Hematopoietic multipotent progenitor cell treated with erythropoietin and hydrocortisone succinate and interleukin-3 and kit ligand, for 15 days (in vitro differentiated cells): ENCODE measurements at places on chromosomes 12 and 14.

- no peak for DNase-seq
Measured at GRCh38 chr14:28671425-28671824, 95.2 kb upstream of the FOXG1 start.

DNA sequence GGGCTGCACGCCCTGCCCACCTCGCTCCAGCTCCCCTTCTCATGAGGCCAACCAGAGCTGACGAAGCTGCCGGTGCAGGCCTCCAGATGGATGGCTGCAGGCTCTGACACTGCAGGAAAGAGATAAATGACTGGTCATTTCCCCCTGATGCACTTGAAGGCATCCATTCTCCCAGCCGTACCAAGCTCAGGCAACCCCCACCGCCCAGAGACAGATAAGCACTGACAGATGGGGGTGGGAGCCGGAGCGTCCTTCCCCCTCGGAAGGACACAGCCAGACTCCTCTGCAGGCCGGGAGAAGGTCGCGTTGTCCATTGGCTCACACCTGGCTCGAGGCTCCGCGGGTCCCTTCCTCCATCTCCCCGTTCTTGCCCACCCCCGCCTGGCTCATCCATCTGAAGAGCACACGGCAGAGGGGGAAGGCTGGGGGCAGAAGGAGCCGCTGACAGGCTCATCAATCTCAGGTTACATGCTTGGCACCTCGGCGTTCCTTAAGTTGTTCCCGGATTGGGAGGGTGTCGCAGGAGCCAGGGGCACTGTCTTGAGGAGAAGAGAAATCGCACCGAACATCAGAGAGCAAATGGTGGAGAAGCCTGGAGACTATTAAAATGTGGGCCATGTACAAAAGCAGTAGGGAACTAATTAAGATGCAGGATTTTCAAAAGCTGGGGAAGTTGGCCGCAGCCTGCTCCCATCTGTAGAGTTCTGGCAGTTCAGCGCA, 151.6 kb downstream of the DPF3 start:
- DNase-seq: no peak

- DNase-seq: peak; percentile 58
Measured at GRCh38 chr14:24297190-24297964, 2.2 kb downstream of the DHRS1 start.

GRCh38 chr14:76289276-76289675, 86.7 kb upstream of the ESRRB start:
- no peak for DNase-seq

- no peak for DNase-seq
Measured at GRCh38 chr14:58118097-58118815, 33.8 kb downstream of the ARMH4 start.

DNA sequence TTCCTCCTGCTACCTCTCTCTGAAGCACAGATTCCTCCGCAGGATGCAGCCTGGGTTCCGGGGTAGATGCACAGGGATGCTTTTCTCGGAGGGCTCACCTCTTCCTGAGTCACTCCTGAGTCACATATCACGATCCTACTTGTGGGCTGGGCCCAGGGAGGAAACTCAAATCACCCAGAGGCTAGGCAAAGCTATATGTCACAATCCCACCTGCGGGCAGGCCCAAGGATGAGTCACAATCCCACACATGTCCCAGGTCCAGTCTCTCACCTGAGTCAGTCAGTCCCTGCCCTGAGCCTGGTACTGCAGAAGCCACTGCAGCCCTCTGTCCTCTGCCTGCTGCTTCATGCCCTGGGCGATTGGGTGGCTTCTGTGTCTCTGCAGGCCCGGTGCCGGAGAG, 149.0 kb upstream of the GSC start:
- DNase-seq: no peak

DNA sequence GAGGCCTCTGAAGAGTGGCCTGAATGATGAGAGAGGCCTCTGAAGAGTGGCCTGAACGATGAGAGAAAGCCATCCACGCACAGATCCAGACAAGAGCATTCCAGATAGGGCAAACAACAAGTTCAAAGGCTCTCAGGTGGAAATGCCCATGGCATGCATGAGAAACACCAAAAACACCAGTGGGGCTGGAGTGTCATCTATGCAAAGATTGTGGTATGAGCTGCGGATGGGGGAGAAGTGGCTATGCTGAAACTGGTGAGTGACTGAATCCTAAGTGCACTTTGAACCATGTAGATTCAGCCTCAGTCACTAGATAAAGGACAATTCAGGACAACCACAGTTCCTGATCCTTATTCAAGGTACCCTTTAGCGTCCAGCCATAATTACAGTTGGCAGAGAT, 79.4 kb upstream of the GZMB start:
- no peak for DNase-seq

GRCh38 chr14:21015312-21015711, 9.5 kb downstream of the NDRG2 start:
- no peak for DNase-seq

GRCh38 chr12:123109319-123109772, 41.5 kb downstream of the PITPNM2 start:
- no peak for DNase-seq

DNA sequence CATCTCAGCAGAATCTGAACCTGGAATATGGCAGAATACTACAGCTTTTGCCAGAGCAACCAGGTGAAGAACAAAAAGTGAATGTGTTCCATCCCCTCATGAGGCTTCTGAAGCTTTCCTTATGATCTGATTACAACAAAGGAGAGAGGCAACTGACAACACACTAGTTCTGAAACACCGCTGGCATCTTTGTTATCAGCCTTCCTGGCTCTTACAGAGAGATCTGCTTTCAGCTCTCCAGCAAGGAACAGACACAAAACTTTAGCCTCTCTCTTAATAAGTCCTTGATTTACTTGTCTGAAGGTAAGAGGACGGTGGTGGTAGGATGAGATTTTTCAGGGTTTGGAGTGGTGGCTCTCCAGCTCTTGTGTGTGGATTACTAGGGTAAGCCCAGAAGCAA, 227.0 kb downstream of the PPM1H start:
- no peak for DNase-seq
